HEK293T (cell line): ENCODE measurements at places on chromosomes 3 and 15.

DNA sequence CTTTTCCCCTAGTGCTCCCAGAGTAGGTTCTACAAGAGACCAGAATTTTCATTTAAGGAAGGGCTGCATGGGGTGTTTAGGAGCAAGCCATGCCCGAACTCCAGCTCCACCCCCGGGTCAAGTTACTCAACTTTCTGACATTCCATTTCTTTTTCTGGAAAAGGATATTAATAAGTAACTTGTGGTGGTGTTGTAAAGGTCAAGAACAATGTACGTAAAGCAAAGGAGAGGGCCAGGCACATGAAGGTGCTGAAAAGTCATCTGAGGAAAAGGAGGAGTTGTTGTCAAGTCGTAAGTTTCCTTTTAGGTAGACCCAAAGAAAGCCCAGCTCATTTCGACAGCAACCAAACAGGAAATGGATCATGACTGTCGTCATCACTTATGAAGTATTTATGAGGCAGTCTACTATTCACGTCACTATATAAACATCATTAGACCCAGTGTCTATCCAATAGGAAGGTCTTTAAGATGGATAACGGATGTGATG, 319.6 kb upstream of the IL12A start:
- no peak for DNase-seq

DNA sequence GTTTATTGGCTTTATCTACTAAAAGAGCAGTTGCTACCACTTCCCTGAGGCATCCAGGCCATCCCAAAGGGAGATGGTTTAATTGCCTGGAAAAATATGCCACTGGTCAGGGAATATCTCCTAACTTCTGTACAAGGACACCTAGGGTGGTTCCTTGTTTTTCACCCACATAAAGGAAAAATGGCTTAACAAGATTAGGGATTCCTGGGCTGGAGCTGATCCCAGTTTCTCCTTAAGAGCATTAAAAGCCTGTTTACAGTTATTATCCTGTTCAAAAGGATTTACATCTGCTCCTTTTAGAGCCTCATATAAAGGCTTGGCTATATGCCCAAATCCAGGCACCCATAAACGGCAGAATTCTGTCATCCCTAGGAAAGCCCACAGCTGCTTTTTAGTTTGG, 70.2 kb upstream of the WNT7A start:
- no peak for DNase-seq

DNA sequence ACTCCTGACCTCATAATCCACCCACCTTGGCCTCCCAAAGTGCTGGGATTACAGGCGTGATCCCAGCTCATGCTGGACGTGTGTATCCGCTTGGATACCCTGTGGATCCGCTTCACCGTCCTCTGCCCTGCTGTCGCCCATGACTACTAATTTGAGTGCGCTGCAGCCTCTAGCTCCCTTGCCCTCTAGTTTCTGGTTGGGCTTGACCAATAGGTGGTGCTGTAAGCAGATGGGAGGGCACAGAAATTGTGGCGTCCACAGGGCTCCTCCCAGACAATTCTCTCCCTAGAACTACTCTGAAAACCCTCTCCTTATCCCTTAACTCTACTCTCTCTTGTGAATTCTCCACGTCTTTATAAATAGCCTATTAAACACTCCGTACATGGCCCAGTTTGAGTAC, 36.2 kb downstream of the ZPLD1 start:
- peak; percentile 11 for DNase-seq

DNA sequence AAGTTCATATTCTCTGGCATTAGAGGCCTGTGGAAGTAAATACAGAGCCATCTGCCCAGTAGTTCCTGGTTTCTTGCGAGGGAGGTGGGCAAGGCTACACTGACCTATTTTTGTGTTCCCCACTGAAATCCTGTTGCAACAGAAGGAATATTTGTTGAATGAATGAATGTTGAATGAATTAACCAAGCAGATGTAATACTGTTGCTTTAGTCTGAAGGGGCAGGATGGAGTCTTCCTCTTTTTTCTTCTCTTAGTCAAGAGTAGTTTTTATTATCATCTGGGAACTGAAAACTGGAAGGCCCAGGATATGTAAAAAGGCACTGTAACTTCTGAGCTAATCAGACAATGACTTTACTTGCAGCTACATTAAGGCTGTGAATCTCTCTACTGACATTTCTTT, 17.1 kb downstream of the BLOC1S6 start:
- no peak for DNase-seq

GRCh38 chr15:54836052-54836795, 360.5 kb downstream of the RSL24D1 start:
- no peak for DNase-seq

- DNase-seq: no peak
Observed at GRCh38 chr3:65048151-65048550, 360.4 kb upstream of the ADAMTS9 start.

DNA sequence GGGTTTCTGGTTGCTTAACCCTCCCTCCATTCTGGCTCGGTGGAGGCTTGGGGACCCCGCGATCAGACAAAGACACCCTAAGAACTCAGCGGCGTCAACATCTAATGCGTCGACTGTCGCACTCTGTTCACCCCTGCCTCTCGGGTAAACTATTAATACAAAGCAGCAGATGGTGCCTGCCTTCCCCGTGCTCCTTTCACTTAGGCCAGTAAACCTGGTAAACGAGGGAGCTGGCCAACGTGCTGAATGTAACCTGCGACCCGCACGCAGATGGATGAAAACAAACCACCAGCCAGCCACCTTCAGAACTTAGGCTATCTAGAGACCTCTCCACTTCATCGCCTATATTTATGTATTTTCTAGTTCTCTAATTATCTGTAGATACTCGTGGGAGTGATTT, 848 bp upstream of the CADPS start:
- peak; percentile 53 for DNase-seq

DNA sequence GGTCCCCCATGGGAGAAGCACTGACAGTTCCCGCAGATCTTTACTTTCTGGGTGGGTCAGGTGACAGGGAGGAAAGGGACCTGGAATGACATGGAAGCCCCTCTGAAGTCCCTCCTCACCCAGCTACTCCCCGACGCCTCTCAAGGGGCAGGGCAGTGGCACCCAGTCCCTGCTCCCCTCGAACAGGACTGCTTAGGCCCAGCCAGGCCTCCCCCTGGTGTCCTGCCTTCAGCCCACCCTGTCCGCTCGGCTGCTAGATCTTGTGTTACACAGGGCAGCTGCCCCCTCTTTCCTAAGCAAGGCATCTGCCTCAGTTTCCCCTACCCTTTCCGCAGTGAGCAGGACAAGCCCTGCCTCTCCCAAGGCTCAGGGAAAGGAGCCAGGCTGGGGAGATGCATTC, 226.5 kb downstream of the XXYLT1 start:
- DNase-seq: no peak

DNA sequence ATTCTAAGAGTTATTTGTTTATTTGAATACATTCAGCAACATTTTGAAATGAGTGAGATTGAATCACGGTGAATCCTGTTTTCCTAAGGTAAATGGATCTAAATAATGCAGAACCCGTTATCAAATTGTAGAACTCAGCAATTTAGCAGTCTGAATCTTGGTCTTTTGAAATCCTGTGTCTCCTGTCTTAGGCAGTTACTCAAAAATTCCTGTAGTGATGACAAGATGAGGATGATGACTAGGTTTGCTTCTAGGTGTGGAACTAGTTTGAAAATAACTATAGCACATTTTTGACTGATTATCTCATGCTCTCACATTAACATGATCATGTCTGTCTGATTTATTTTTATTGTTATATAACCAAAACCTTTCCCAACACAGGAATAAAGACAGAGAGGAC, 115.0 kb downstream of the RAP2B start:
- no peak for DNase-seq

DNA sequence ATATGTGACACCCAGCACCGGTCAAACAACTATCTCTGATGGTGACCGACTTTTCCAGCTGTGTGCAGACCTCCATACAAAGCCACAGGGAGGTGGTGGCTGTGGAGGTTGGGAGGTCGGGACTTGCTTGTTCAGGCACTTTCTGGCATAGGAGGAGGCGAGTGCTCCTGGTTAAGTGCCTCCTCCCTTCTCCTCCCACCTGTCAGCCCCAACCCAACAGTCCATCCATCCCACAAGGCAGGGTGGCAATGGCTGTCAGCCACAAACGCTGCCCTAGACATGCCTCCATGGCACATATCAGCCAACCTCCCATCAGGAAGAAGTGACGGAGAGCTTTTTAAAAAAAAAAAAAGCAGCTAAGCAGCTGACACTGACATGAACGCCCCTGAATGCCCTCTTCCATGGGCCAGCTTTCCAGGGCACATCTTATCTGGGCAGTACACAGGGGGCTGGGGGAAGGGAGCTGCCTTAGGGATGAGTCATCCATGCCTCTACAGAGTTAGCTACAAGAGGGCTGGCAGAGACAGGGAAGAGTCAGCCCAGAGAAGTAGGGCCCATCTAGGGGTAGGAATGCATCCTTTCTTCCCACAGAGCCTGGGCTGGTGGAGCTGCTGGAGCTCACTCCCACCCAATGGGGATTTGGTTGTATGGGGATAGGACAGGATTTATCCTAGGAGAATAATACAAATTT, 41.2 kb downstream of the CCDC12 start:
- peak; percentile 31 for DNase-seq

DNA sequence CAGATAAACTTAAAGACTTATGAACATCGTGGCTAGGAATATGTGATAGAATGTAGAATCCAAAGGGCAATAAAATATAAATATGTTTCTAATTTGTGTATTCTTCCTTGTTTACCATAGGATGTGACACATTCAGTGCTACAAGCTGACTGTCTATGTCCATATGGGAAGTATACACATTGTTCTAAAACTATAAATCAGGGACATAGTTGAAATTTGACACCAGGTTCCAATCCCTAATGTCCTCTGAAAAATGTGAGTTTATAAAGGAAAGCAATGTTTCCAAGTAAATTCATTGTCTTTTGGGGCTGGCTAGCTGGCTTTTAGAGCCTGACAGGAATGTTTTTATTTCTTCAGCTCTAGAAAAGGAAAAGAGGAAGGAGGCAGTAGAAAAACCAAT, 273.6 kb downstream of the CNTN4 start:
- DNase-seq: no peak

- no peak for DNase-seq
Observed at GRCh38 chr3:177921153-177921552, 615.1 kb upstream of the KCNMB2 start.

DNA sequence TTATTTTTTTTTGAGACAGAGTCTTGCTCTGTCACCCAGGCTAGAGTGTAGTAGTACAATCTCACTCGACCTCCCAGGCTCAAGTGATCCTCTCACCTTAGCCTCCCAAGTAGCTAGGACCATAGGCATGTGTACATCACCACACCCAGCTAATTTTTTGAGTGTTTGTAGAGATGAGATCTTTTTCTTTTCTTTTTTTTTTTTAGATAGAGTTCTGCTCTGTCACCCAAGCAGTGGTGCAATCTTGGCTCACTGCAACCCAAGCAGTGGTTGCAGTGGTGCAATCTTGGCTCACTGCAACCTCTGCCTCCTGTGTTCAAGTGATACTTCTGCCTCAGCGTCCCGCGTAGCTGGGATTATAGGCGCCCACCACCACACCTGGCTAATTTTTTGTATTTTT, 5.2 kb downstream of the CEP97 start:
- DNase-seq: no peak

GRCh38 chr3:118476885-118477618, 557.6 kb downstream of the IGSF11 start:
- no peak for DNase-seq

DNA sequence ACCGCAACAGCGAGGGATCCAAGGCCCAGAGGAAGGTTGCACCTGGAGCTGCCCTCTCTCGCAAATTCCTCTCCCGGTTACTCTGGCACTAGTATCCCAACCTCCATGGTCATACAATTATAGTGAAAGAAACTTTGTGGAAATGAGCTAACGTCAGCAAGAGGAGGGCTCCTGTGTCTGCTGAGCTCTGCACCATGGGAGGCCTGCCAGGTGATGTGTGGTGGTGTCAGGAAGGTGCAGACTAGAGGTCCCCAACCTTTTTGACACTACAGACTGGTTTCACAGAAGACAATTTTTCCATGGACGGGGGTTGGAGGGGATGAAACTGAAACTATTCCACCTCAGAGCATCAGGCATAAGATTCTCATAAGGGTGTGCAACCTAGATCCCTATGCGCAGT, 13.2 kb upstream of the IQCF6 start:
- DNase-seq: no peak

GRCh38 chr15:30043211-30043655, 39.5 kb upstream of the GOLGA8J start:
- DNase-seq: no peak

GRCh38 chr15:65231306-65231705, 20.0 kb upstream of the CILP start:
- no peak for DNase-seq

- DNase-seq: no peak
Observed at GRCh38 chr15:42911058-42911592, 9.5 kb downstream of the TTBK2 start.

DNA sequence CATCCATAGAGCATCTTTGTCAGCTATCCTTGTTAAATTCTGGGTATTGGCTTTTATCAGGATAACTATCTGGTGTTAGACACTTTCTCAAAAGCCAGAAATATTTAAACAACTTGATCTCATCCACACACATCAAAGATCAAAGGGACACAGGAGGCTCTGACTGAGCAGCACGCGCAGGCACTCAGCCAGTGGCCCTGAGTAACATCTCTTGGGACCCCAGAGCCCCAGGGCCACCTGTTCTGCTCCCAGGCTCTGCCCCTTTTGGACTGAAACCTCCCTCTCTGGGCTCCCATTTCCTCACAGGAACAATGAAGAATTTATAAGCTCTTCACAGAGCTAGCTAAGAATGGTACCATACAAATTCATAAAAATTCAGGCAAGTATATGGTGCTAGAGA, 16.1 kb downstream of the ATP10A start:
- DNase-seq: no peak

GRCh38 chr3:112376241-112376911, 43.4 kb downstream of the CD200 start:
- no peak for DNase-seq

DNA sequence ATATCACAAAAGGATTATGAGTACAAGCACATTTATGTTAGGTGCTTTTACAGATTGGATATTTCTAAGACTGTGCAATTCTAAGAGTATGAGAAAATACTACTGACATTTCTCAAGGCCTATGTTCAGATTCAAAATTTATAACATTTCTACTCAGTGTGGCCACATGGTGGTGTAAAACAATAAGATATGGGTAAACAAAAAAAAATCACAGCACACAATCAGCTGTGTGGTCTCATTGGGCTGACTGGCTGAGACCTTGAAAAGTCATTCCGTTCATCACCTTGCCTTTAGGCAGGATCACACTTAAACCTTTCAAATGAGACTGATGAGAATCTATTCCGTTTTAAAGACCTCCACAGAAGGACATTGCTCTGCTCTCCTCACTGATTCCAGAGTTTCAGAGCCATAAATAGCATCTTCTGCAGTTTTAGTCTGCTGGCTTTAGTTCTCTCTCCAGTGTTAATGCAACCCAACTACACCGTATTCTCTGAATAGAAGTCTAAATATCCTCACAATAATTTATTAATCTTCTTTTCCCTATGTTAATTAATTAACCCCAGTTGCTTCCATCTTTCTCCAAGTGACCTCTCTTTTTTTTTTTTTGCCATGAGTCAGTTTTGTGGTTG, 158.2 kb downstream of the SPATA16 start:
- peak; percentile 8 for DNase-seq

DNA sequence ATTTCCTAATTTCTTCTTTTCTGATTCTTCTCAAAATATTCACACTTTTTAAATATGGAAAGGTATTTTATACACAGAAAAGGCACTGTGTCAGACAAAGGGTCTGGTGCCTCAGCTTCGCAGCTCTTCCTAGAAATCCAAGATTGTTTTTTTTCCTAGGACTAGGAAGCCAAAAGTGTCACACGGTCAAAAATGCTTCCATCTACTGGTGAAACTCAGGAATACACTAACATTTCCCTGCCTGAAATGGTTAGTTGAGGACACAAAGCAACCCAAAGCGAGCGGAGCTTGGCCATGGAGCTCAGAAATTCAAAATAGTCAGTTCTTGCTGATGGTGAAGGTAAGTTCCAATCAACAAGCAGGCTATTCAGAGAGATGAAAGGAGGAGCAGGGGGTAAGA, 426.5 kb upstream of the RASGRP1 start:
- peak; percentile 12 for DNase-seq
